ENCODE measurements at places on chromosomes 6 and 20.
A peak's percentile ranks its signal among the peaks of the same experiment; 100 is the strongest.

DNA sequence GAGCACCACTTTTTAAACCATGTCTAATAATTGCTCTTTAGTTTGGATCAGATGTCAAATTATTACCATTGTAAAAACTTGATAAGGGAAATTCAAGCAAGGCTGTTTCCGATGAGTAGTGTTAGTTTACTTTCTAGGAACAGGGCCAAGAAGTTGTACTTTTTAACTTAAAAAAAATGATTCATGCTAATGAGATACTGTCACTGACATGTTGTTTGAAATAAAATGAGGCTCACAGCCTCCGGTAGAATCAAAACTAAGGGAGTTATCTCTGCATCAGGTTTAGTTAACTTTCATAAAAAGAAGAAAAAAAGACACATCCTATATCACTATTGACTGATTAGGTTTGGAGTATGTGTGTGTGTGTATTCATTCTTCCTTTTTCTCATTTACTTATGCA lies 55.2 kb upstream of the SUPT3H start:
- DNase-seq, result peak; percentile 77

DNA sequence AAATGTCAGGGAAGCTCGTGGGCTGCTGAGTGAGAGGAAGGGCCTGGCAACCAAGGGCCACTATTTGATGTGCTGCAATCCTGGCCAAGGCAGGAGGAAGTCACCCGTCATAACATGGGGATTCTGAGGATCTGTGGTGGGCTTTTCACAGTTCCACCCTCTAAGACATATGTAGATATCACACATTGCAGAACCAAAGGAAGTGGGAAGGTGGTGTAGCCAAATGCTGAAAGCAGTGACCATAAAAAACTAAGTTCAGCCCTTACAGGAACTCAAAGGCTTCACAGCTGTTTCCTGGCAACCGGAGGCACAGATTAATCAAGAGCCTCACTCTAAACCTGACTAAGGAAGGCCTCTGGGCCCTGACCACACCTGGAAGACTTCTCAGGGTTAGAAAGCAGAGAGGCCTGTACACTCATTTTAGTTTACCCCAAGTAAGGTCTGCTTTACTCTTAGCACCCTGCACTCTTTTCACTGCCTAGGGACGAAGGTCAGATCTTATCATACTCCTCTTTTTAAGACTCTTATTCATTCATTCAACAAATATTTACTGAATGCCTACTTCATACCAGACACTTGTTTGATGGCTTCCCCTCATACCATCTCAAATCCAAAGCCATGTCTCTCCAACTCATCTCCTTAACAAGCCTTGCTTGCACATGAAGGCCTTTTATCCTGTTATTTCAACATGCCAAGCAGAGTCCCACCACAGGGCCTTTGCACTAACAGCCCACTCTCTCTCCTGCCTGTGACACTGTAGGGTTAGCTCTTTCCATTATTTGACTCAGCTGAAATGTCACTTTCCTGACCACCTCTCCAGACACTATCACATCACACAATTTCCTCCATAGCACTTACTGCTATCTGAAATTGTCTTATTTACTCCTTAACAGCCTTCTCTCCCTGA lies 2.6 kb downstream of the UBE2V1 start:
- DNase-seq, result peak; percentile 39

DNA sequence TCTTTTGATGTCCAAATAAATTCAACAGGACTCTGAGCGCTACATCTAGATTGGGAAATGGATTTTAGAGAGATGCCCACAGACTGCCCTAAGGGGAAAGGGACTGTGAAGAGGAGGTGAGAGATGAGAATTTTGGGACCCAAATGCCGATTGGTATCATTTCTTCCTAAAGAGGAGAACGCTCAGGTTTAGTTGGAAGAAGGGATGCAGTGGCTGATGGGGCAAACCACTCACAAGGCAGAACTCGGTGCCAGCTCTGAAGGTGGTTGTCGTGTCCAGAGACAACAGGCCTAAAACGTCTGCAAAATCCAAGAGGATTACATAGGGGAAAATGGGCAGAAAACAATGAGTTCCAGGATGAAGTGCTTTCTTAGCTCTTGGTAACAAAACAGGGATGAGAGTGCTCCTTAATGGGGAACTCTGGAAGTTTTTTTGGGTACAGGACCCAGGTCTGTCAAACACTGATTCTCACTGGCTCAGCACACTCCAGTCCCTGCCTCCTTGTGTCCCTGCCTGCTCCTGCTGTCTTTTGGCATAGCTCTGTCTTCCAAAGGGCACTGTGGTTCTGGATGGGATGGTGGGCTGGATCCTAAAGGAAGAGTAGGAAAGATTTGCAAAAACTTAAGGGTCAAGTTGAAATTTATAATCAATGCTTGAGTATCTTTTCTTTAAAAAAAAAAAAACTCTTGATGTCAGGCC lies 29.0 kb downstream of the NEDD9 start:
- DNase-seq, result no peak

GRCh38 chr6:29626948-29627754 lies 5.8 kb downstream of the GABBR1 start:
- DNase-seq, result peak; percentile 32

DNA sequence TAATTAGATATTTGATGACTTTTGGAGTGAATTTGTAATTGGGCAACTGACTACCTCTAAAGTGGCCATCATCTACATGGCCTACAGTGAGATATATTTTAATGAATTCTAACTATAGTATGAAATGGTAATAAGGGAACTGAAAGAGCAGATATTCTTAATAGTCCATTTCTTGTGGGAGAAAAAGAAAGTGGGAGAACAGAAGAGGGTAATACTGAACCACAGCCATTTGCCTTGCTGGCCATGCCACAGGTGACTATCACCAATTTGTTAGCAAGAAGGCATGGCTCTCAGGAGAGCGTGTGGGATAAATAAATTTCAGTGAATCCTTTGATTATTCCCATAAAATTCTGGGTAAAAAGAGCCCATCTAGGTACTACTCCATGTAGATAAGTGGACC lies 1074.0 kb upstream of the MAP3K7 start:
- no peak for DNase-seq

- DNase-seq, result no peak
Observed at GRCh38 chr6:166781331-166781730, 154.3 kb upstream of the RPS6KA2 start.

DNA sequence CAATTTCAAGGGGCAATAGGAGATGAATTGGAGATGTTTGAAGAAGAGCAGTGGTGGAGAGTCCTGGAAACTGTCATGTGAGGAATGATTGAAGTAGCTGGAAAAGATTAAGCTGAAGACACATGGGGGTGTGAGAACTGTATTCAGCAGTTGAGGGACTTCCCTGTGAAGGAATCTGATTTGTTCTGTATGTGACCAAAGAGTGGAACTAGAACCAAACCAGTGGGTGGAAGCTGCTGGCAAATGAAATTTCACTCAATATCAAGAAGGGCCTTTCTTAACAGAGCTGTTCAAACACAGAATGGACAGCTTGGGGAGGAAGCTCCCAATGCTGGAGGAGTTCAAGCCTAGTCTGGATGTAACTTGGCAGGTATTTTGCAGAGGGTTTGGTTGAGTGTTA lies 21.3 kb downstream of the SEC23B start:
- DNase-seq, result no peak

DNA sequence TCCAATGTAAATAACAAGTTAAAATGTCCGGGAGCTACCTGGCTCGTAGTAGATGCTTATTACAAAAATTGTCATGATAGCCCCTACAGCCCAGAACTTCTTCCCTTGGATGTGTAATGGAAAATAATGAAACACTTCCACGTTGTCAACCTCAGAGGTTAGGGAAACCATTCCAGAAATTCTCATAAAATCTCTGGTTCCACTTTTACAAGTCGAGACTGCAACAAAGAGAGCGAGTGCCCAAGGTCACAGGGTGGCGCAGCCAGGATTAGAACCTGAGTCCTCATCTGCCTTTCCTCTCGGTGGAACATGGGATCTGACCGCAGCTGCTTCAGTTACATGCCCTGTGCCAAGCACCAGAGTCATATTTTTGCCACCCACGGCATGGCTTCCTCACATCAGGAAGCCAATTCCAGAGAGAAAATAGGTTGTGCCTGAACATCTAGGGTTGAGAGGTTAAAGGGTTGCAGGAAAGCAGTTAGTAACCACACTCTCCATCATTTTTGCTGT lies 157.6 kb downstream of the SOBP start:
- no peak for DNase-seq

DNA sequence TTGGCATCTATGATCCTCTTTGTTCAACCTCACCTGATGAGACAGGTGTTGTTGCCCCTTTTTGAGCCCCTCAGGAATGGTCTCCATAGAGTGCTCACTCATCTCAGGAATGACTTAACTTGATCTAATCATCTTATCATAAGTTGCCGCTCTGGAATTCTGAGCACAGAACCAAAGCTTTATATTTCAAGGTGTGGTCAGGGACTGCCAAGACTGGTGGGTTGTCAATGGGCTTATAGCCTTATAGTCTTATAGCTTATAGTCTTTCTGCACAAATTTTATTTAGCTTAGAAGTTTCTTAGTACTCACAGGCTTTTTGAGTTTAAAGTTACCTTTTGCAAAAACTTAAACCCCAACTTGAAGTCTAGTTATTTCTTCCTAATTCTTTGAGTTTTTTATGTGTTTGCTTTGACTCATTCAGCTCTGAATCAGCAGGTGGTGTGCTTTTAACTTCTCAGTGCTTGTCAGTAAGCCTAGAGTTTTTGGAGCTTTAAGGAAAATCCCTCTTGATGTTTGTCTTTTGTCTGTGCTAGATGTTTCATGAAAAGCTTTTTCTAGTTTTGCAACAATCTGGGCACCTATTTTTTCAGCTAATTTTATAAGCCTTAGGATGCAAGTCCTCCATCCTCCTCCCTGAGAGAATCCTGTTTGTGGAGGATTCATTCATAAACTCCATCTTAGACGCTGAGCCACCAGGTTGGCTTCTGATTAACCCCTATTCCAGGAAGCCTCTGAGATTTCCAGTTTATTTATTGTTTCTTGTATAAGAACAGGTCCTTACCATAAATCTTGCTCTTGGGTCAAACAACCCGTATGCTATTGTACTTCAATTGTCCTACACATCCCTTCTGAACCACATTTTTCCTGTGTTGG lies 72.3 kb upstream of the SSTR4 start:
- DNase-seq, result peak; percentile 14

- peak; percentile 78 for DNase-seq
Observed at GRCh38 chr20:17849901-17850683, 118.5 kb downstream of the SNX5 start.

DNA sequence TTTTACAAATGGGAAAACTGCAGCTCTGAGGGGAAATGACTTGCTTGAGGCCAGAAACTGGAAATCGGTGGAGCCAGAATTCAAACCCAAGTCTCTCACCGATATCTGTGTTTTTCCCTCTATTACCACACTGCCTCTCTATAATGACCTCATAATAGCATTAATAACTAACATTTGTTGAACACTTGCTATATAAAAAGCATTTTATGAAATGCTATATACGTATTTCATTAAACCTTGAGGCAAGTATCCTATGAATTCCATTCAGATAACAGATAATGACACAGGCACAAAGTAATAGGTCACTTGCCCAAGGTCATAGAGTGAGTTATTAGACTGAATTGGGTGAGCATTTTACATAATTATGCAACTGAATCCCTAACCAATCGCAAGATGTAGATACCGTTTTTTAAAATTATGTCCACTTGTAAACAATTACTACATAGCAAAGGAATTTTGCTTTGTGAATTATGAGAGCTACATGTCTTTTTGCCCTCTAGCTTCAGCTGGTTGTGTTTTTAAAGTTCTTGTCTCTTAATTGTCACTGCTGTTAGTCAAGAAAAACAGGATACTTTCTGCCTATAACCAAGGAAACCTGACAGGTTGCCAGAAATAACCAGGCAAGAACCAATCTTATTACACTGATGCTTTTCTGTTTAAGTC lies 4.7 kb downstream of the DSN1 start:
- peak; percentile 37 for DNase-seq

GRCh38 chr6:21051777-21052176 lies 517.5 kb downstream of the CDKAL1 start:
- DNase-seq, result no peak

DNA sequence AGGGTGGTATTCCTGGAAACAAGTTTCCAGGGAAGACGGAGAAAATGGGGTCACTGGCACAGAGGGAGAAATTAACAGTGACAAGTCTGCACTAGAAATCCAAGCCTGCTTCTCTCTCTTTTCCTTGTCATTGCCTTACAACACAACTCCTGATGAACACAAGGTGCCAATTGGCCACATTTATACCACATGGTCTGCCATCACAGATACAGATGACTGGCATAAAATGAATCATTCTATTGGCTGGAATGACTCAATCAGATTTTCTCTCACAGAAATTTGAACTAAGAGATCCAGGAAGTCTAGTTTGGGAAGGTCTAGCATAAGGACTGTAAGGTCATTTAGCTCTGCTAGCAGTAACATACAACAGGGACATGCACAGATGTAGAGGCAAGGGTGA lies 190.3 kb downstream of the LINC00237 start:
- no peak for DNase-seq

DNA sequence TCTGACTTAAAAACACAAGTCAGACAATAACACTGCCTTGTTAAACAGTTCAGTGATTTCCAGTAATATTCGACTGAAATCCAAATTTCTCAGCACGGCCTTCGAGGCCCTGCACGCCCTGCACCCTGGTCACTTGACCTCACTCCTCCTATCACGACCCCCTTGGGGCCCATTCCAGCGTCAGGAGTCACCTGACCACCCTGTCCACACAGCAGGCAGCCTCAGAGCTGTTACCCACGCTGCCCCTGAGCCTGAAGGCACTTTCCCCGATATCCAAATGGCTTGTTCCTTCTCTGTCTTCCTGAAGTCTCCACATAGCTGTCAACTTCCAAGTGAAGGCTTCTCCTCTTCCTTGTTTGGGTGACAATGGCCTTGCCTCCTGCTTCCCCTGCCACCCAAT lies 33.1 kb upstream of the SMOC2 start:
- no peak for DNase-seq

DNA sequence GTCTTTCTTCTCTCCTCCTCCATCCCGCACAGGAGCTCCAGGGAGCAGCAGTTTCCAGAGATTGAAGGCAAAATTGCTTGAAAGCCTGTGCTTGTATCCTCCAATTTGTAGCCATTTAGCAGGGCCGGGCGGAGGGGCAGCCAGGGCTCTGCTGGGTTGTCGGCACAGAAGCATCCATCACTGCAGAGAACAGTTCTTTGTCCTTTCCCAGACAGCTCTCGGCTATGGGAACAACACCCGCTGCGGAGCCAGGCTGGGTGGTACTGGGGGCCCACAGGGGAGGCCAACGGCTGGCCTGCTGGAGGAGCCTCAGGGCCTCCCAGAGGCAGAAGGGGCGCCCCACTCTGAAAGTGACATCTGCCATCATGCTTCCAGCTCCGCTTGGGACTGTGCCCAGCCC lies 7.8 kb downstream of the HRH3 start:
- no peak for DNase-seq

- DNase-seq, result peak; percentile 19
Observed at GRCh38 chr6:54059683-54060082, 51.6 kb upstream of the MLIP start.

DNA sequence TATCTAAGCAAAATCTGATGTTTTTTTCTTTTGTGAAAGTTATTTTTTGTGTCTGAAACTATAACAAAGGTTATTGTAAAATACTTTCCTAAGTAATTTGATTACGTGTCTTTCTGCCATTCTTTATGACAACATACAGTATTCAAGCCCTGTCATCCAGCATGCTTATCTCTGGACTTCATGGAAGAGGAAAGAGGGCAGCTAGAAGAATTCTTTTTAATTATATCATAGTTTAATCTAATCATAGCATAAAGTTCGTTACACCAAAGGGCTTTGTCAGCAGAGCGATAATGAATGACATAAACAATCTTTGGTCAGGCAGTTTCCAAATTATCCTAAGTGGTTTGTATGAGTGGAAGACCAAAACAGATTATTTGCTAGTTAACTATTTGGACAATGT lies 3.5 kb downstream of the ENPP3 start:
- DNase-seq, result no peak
